ENCODE measurements at places on chromosomes 4 and X. TPM values are rescaled to one million over a fixed set of nuclear protein-coding genes. Genes with fewer than 3 reads are reported as not detected.

MAGEC2 gene
- total RNA-seq: not detected

MAML3 gene
- 5.2 TPM for total RNA-seq

CYLC1 gene
- total RNA-seq: not detected

SRPX2 gene
- 1.2 TPM for total RNA-seq

POU3F4 gene
- total RNA-seq: 11.1 TPM

C4orf36 gene
- 2.2 TPM for total RNA-seq

PDZD4 gene
- 141 TPM for total RNA-seq

CFI gene
- total RNA-seq: 4.7 TPM

CXCL5 gene
- 0.25 TPM for total RNA-seq

TMEM255A gene
- 3.0 TPM for total RNA-seq

DGKK gene
- 0.49 TPM for total RNA-seq

FRG2 gene
- total RNA-seq: not detected

BEX5 gene
- total RNA-seq: 36.1 TPM

FABP2 gene
- not detected for total RNA-seq

NHSL2 gene
- total RNA-seq: 1.7 TPM

MED28 gene
- 30.7 TPM for total RNA-seq

SPANXA2 gene
- total RNA-seq: not detected

CLIC2 gene
- 3.4 TPM for total RNA-seq

GCNA gene
- 1.5 TPM for total RNA-seq

ADAM29 gene
- total RNA-seq: 0.49 TPM

HTR2C gene
- total RNA-seq: 1.5 TPM

FHDC1 gene
- 7.9 TPM for total RNA-seq

PABPC1L2A gene
- 1.7 TPM for total RNA-seq

PPEF1 gene
- 17.9 TPM for total RNA-seq

RIPPLY1 gene
- 0.25 TPM for total RNA-seq

HDX gene
- total RNA-seq: 12.3 TPM

NDP gene
- 24.3 TPM for total RNA-seq

NPY2R gene
- total RNA-seq: 11.8 TPM

LRP2BP gene
- 4.2 TPM for total RNA-seq

TEX11 gene
- under 0.01 TPM for total RNA-seq

VEGFD gene
- total RNA-seq: 0.25 TPM

SOWAHB gene
- total RNA-seq: 3.9 TPM

SPP1 gene
- total RNA-seq: 73.0 TPM

PAGE5 gene
- not detected for total RNA-seq

NAA11 gene
- not detected for total RNA-seq

HSFX1 gene
- 3.0 TPM for total RNA-seq

MUC7 gene
- not detected for total RNA-seq

DUSP21 gene
- not detected for total RNA-seq

STBD1 gene
- total RNA-seq: 0.74 TPM

SYTL5 gene
- total RNA-seq: 2.5 TPM

FAM13A gene
- 53.6 TPM for total RNA-seq

ZFP92 gene
- total RNA-seq: 0.98 TPM

NEXMIF gene
- 52.6 TPM for total RNA-seq

MAGEA8 gene
- not detected for total RNA-seq

EDA gene
- total RNA-seq: 3.7 TPM

CD38 gene
- 8.9 TPM for total RNA-seq

LAMP2 gene
- 36.4 TPM for total RNA-seq

PCSK1N gene
- total RNA-seq: 79.4 TPM

MSN gene
- 21.6 TPM for total RNA-seq

STOX2 gene
- 34.7 TPM for total RNA-seq

SLC6A8 gene
- total RNA-seq: 13.8 TPM

BMX gene
- under 0.01 TPM for total RNA-seq

ZIC3 gene
- 2.0 TPM for total RNA-seq

IBSP gene
- under 0.01 TPM for total RNA-seq

EDNRA gene
- 5.4 TPM for total RNA-seq

CDKL2 gene
- 41.8 TPM for total RNA-seq

CCDC149 gene
- 19.2 TPM for total RNA-seq
